ENCODE measurements at places on chromosomes 12 and 14. TPM values are rescaled to one million over a fixed set of nuclear protein-coding genes. Genes with fewer than 3 reads are reported as not detected.

GRCh38 chr12:5000204-5000603 is 43.5 kb upstream of the KCNA5 start:
- H3K36me3 ChIP-seq = no peaks in the 10 kb centered on the region
- DNase-seq = no peak
- H3K4me1 ChIP-seq = no peaks in the 10 kb centered on the region
- H3K27ac ChIP-seq = no peak overlapping the region

GRCh38 chr14:92657457-92658142 is 90.8 kb downstream of the LGMN start:
- DNase-seq = no peak
- H3K4me1 ChIP-seq = no peaks in the 10 kb centered on the region
- H3K4me3 ChIP-seq = no peak overlapping the region
- H3K27ac ChIP-seq = peak overlapping the region; percentile 90

GRCh38 chr12:94265539-94265938 is 117.2 kb downstream of the PLXNC1 start:
- no peak overlapping the region for H3K4me3 ChIP-seq
- H3K36me3 ChIP-seq = no peaks in the 10 kb centered on the region
- no peak overlapping the region for H3K27ac ChIP-seq
- H3K27me3 ChIP-seq = no peaks in the 10 kb centered on the region

DNA sequence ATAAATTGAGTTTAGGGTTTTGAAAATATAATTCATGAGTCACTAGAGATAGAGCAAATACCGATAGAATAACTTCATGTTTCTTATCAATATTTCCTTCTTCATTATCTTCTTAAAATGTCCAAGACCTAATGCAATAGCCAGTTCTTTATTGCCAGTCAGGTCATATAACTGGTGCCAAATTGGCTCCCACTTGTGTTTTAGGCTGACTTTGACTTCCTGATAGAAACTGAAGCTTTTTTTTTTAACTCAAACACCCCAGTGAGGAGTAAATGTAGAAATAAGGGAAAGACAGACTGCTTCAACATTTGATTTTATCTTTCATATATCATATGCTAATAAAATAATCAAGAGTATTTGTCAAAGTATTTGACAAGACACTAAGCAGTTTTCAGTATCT is 80.7 kb downstream of the ARMH4 start:
- no peak overlapping the region for H3K4me3 ChIP-seq
- peaks cover 14% of the 10 kb centered on the region for H3K4me1 ChIP-seq
- no peak for DNase-seq
- no peak overlapping the region for H3K27ac ChIP-seq
- no peaks in the 10 kb centered on the region for H3K36me3 ChIP-seq

DNA sequence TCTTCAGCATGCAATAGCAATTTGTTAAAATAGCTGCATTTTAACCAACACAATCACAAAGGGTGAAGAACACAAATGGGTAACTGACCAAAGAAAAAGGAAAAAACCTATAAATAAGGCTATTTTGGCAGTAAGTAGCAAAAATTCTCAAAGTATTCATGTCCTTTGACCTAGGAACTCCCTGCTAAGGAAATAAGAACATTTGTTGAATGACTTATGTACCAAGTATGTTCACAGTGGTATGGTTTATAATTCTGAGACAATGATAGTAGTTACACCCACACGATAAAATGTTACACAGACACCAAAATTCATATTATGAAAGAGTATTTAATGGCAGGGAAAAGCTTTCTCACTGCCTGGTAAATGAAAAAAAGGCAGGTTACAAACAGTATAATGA is 16.9 kb downstream of the CCDC88C start:
- H3K36me3 ChIP-seq = no peaks in the 10 kb centered on the region
- no peak for DNase-seq
- H3K27ac ChIP-seq = peak overlapping the region; percentile 63
- no peak overlapping the region for H3K4me3 ChIP-seq
- H3K4me1 ChIP-seq = peaks cover 86% of the 10 kb centered on the region

DNA sequence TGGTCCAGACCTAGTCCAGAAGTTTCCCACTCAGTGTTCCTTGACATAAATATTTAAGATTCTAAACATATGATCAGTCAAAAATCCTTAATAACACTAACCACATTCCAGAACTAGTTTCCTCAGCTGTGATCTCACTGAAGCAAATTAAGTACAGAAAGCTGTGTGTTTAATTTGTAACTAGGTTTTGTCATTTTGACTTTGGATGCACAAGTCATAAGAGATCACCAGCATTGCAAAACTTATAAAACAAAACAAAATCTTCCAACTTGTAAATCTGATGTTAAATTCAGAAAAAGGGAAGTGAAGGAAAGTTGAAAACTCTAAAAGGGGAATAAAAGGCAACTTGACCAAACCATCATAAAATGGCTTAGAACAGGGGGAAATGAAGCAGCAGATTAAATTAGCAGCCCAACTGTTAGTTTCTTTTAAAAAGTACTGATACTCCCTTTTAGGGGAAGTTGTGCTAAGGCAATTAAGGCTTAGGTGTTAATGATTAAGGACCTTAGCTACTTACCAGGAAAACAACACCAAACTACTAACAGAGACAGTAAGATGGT is 56.6 kb downstream of the SH2B3 start:
- DNase-seq = no peak
- H3K27me3 ChIP-seq = no peaks in the 10 kb centered on the region
- peaks cover 44% of the 10 kb centered on the region for H3K36me3 ChIP-seq
- no peak overlapping the region for H3K27ac ChIP-seq
- peaks cover 17% of the 10 kb centered on the region for H3K4me1 ChIP-seq

RFLNA gene
- 18.2 TPM for polyA plus RNA-seq

Data from stomach (tissue), 19 donors.